ENCODE measurements at places on chromosomes 7 and 10.

DNA sequence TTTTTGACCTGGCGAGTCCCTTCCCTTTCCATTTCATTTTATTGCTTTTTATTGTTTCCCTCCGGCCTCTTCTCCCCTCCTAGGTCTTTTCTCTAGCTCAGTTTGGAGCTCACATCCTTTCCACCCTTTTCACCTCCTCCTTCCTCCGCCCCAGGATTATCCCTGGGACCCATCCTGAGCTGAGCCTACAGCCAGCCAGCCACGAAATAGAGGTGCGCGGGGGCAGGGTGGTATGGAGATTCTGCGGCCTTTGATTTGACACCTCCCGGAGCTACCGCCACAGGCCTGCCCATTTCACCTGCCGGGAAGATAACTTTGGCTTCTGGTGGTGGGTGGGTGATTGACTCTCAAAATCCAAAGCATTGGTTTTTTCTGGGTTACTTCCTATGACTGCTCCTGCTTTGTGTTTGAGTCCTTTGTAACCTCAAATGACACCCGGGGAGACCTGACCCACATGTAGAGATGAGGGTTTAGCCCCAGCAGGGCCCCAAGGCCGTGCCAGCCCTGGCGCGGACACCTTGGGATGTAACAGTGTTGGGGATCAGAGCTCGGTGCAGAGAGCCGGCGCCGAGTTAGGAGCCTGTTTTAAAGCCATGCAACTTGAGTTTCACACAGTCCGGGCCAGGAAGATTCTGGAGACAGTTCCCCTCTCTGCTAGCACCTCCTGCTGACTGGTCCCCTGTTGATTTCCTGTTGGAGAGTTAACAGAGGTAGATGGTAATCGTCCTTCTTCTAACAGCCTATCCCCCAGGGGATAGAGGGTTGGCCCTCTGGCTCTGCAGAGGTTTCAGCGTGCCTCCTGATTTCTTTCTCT is 1.5 kb downstream of the DUSP5 start:
- no peak for DNase-seq

GRCh38 chr7:132765861-132766260 is 189.6 kb upstream of the PLXNA4 start:
- DNase-seq = no peak

DNA sequence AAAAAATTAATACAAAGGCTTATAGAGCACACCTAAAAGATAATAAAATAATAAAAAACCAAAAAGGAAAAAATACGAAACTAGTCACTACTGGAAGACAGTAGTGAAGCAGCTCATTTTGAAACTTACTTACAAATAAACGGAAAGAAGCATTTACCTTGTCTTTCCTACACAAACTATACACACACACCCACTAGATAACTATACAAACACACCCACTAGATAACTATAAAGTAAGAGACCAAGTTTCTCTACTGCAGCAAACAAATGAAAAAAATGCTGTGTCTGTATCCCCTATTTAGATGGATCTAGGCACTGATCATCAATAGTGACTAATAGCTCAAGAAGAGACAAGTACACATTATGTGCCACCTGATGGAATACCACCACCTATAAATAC is 49.2 kb downstream of the KIF5B start:
- no peak for DNase-seq

DNA sequence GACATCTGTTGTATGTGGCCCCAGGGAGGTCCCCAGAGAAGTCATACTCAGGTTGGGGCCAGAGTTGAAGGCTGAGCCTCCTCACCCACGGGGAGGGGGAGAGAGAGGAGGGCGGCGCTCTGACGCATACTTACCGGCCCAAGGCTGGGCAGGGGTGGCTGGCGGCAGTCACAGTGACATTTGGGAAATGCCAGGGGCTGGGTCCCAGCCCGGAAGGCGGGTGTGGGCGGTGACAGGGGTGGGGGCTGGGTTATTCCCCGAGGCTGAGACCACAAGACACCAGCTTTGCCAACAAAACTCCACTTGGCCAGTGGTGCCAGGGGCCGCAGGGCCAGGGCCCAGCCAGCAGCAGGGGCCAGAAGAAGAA is 41.1 kb downstream of the RASGEF1A start:
- no peak for DNase-seq

GRCh38 chr10:62839590-62839989 is 23.4 kb upstream of the EGR2 start:
- no peak for DNase-seq

Measured in cortex of kidney (tissue), 1 donor.